ENCODE measurements at places on chromosomes 12 and 14.

DNA sequence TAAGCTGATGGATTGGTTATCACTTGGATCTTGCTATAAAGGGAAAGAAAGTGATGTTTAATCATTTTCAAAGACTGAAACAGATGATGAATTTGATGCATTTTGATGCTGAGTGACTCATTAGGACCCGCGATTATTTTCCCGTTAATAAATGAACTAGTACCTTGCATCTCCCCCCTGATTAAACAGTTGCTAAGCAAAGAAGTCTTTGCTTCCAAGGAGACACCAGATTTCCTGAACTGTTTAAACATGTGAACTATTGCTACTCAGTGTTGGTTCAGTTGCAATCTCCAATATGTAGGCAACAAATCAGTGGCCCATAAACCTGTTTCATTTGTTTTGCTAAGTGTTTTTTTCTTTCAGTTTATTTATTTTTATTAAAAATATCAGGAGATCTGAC is 375.2 kb downstream of the AACS start:
- no peak for DNase-seq

DNA sequence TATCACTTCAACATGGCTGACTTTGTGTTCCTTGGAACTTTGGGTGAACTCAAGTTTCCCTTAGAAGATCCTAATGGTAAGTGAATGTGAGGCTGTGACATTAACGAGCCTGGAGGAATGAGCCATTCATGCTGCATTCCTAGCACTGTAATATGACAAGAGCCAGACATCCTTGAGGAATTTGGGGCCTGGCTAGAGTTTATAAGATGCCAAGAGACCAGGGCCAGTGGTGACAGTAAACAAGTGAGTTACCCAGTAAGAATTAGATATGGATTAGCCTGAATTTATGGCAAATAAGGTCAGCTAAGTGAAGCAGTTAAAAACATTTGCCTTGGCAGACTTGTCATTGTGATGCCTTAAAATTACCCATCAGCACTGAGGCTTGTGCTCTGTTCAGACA is 232.4 kb downstream of the AKAP6 start:
- DNase-seq: no peak

DNA sequence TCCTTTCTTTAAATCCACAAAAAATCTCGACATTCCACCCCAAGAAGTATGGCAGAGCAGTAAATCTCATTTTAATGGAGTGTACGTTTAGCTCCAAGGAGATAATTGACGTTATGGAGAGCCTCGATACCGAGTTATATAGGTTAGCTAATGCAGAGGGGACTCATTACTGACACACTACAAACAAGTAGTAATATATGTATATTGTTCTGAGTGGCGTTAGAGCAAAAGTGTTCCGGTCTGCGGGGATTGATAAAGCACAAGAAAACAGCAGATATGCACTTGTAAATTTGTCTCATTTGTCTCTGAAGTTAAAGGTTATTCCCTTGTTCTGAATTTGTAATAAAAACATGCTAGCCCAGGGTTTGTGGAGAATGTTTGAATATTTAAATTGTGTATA is 84.1 kb downstream of the BCL11B start:
- no peak for DNase-seq

DNA sequence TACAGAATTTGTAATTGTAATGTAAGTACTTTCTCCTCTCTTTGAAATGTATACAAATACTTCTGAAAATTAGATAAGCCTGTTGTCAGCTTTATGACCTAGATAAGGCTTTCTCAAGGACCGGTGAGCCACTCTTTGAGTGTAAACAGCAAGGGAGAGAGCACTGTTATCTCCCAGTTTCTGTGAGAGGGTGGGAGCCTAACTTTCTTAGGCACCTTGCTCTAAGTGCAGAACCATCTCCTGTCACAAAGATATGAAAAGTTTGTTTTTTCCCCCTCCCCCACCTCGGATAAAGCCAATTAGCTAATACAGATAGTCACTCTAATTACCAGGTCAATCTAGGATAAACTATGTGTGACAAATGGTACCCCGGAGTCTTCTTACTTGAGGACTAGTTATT is 35.8 kb downstream of the CAPS2 start:
- DNase-seq: no peak

DNA sequence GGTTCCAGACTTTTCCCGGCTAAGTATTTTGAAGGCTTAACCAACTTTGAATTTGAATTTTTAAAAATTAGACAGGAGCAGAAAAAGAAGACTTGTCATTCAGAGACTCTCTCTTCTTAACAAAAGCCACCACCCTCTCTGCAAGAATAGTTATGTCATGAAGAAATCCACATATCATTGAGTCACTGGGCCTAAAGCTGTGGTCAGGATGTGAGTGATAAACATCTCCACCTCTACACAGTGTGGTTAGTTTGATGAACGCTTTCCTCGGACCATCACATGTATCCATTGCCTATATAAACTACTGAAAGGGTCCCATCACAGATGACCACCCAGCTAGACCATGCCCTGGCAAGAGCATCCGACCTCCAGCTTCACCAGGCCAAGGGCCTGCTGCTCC is 226.1 kb downstream of the KSR2 start:
- DNase-seq: no peak

DNA sequence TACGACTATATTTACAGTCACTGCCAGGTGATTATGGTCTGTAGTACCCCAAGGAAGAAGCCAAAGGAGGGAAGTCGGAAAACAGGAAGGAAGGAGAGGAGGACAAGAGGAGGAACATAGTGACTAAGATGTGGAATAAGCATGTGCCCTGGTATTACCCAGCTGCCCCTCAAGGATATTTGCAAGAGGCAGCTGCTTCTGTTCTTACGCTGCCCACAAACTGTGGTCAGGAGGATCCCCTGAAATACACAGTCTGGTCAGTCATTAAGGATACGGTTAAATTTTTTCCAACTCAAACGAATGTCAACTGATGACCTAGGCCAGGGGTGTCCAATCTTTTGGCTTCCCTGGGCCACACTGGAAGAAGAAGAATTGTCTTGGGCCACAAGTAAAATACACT is 126.5 kb downstream of the CMAS start:
- DNase-seq: no peak

DNA sequence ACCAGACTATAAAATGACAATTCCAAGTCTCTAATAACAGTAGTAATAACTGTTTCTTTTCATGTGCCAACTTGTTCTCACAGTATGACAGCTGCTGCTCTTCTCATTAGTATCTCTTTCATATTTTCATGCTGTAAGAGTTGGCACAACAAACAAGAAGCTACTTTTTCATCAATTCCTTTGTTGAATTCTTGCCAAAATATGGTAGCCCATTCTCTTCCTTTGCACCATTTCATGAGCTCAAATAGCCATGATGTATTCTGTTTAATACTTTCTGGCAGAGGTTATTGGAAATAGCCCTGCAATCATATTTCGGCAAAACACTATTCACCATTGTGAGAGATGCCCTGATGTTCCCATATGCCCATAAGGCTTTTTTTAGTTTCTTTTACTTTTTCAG is 1100.7 kb downstream of the TRHDE start:
- no peak for DNase-seq

GRCh38 chr12:91677556-91677955 is 468.1 kb downstream of the BTG1 start:
- no peak for DNase-seq

- no peak for DNase-seq
Observed at GRCh38 chr12:129847063-129847462, 56.8 kb downstream of the TMEM132D start.

GRCh38 chr14:53796734-53797133 is 159.9 kb downstream of the BMP4 start:
- no peak for DNase-seq

- DNase-seq: no peak
Observed at GRCh38 chr12:15011162-15011561, 38.3 kb downstream of the PDE6H start.

DNA sequence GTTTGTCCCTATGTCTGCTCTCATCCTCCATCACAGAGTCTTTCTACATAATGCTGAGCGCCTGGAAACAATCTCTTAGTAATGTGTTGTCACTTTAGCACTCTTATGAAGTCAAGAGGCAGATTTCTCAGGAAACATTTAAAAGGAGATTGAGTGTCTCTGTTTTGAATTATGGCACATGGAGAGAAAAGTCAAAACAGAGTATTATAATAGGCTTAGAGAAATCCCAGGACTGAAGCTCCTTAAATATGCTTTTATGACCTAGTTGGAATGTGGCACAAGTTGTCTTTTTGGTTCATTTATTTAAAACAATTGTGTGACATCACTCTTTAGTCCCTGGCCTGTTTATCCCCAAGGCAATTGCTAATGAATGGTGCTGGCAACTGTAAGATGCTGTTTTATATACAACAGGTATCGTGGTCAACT is 117.8 kb upstream of the HIF1A start:
- DNase-seq: no peak

DNA sequence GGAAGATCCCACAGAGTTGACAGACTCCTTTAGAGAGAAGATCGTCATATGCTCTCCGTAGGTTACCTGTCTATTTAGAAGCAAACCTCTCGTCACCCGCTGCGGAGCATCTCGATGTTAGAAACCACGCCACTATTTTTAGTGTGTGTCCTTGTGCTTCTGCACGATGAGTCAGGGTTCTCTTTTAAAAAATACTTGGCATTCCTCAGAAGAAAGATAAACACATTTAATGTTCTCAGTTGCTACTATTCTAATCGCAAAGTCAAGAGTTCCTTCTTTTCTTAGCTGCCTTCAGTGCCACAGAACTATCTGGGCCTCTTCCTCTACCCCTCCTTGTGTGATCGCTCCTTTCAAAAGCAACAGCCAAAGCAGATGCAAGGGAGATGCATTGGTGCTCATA is 192.4 kb downstream of the PELI2 start:
- DNase-seq: no peak

DNA sequence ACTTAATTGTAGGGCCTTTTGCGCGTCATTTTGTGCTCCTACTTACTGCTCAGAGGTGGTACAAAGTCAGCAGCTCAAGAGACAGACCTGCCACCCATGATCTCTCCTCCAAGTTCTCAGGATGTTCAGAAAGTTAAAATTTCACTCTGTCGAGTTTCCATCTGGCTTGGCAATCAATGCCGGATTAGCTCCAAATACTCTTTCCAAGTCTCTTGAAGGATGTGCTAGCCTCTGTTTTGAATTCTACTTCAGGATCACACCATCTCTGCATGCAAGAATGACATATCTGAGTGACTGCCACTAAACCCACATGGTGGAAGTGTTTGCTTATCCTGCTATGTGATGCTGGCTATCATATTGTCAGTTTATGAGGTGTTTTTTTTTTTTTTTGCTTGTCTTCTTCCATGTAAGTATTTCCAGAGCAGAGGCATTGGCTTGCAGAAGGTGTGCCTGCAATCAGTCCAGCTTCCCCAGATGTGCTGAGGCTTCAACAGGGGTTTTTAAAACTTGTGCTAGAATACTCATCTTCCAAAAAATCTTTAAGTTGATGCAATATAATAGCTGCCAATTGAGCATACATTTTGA is 125.6 kb downstream of the RGS6 start:
- DNase-seq: no peak

- DNase-seq: no peak
Observed at GRCh38 chr12:54996205-54996604, 11.6 kb upstream of the TESPA1 start.

- DNase-seq: no peak
Observed at GRCh38 chr14:72742838-72743195, 151.1 kb downstream of the DPF3 start.

GRCh38 chr12:115737895-115738294 is 539.6 kb downstream of the MED13L start:
- no peak for DNase-seq

GRCh38 chr12:109443794-109444193 is 33.3 kb downstream of the KCTD10 start:
- DNase-seq: no peak

DNA sequence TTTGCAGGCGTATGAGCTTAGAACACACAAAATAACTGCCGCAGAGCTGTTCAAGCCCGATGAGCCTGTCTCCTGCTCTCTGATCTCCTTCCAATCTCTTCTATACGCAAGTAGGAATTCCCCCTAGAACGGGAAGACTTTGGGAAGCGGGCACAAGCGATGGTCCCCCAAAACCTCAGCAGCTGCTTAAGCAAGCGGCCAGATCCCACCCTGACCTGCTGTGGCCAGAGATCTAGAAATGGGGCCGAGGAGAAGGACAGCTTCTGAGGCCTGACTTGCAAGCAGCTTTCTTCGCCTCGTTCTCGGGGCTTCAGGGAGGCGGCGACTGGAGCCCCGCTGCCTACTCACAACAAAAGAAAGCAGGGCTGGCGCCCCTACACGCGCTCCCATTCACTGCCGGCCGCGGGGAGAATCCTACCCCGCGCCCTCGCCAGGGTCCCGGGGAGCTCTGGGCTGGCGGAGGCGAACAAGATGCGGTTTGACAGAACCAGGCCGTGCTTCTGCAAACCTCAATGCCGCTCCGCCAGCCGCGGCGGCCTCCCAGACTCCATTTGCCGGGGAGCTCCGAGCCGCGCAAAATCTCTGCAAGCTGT is 922 bp downstream of the TBX5 start:
- DNase-seq: no peak

- no peak for DNase-seq
Observed at GRCh38 chr12:30719060-30719459, 23.4 kb upstream of the IPO8 start.

GRCh38 chr12:60112063-60112462 is 516.2 kb downstream of the SLC16A7 start:
- no peak for DNase-seq
